Omental fat pad (tissue), 4 donors: ENCODE measurements at places on chromosomes 2 and 18. TPM values are rescaled to one million over a fixed set of nuclear protein-coding genes. Genes with fewer than 3 reads are reported as not detected.

DNA sequence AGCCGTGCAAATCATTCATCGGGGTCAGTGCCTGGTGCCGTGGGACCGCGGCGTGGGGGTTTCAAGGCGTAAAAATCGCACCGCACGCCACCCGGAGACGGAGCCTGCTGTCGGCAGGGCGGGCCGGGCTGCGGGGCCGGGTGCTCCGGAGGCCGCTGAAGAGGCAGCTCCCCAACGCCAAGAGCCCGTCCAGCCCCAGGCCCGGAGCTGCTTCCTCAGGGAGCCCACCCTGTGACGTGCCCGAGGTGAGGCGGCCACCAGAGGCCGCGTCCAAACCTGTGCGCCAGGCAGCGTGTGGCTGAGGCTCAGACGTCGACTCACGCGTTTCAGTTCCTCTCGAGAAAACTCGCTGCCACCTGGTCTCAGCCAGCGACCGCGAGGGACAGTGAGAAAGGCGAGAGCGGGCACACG, 98.1 kb downstream of the NFATC1 start:
- no peak for DNase-seq

DNA sequence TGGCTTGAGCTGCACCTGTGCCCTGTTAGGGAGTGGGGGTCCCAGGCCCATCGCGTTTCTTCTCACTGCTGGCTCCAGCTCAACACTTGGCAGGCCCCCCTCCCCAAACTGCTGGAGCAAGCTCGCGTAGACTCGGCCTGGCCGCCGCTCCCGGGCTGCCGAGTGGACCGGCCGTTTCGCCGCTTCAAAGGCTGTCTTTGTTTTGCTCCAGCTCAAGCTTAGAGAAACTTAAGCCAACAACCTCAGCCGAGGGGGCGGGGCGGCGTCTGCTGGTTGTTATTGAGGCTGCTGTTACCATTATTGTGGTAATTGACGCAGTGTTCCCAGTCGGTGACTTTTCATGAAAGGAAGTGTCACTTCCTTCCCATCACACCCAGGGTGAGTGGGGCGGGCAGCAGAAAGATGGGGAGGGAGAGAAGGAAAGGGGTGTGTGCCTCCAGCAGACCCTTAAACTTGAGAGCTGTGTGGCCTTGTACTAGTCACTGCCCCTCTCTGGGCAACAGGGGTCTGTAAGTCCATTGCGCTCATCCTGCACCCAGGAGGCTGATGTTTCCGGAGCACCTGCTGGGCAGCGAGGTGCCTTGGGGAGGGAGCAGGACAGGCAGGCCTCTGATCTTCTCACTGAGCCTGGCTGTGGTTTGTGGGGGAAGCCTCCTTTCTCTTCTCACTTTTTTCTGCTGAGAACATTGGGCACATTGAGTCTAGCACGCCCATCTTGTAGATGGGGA, 2.1 kb downstream of the ARID5A start:
- no peak for DNase-seq

GRCh38 chr2:187826023-187826422, 271.8 kb upstream of the TFPI start:
- no peak for DNase-seq

DNA sequence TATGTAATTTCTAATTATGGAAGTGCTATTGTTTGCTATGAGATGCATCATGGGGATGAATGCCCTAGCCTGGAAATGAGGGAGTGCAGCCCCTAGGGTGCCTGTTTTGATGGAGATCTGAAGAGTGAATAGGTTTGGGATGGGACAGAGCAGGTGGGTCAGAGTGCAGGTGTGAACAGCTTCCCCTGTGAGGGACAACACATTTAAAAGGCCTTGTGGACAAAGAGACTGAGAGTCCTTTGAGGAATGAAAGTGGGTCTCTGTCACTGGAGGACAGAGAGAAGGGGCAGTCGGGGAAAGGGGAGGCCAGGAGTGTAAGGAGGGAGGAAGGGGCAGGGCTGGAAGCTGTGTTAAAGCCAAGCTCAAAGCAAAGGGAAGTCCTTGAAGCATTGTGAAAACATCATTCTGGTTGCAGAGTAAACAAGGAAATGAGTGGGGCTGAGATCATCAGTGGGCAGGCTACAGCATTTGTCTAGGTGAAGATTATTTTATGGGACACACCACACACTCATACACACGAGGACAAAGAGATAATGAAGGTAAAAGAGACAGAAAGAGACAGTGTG, 877.6 kb downstream of the SLC4A3 start:
- no peak for DNase-seq

- DNase-seq: no peak
Measured at GRCh38 chr2:45332094-45332493, 279.0 kb downstream of the SRBD1 start.

GRCh38 chr2:231634412-231634811, 41.7 kb downstream of the TEX44 start:
- no peak for DNase-seq

DNA sequence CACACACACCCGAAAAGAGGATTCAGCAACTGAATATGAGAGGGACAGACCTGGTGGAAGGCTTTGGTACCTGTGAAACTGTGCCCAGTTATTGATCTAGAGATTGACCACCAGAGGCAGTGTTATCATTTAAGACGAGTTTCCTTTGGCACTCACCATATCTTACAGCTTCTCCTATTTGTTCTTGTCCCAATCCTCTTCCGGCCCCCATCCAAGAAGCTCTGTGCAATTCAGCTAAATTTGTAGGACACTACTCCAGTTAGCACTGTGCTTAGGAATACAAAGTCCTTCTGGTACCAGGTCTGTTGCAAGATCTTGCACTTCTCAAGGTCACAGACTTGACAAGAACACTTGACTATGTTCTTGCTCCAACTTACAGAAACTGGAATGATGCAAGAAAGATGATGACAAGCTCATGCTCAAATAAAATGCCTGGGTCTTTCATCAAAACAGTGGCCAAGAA, 177.7 kb downstream of the TMEM247 start:
- DNase-seq: no peak

GRCh38 chr2:124804014-124804940, 779.2 kb downstream of the CNTNAP5 start:
- DNase-seq: no peak

GRCh38 chr2:135890835-135891234, 14.6 kb upstream of the MCM6 start:
- DNase-seq: no peak

GRCh38 chr2:190819840-190820301, 60.8 kb upstream of the GLS start:
- no peak for DNase-seq

- no peak for DNase-seq
Measured at GRCh38 chr2:109459485-109459884, 154.3 kb downstream of the SEPTIN10 start.

- no peak for DNase-seq
Measured at GRCh38 chr2:45257820-45258219, 248.6 kb upstream of the SIX2 start.

DNA sequence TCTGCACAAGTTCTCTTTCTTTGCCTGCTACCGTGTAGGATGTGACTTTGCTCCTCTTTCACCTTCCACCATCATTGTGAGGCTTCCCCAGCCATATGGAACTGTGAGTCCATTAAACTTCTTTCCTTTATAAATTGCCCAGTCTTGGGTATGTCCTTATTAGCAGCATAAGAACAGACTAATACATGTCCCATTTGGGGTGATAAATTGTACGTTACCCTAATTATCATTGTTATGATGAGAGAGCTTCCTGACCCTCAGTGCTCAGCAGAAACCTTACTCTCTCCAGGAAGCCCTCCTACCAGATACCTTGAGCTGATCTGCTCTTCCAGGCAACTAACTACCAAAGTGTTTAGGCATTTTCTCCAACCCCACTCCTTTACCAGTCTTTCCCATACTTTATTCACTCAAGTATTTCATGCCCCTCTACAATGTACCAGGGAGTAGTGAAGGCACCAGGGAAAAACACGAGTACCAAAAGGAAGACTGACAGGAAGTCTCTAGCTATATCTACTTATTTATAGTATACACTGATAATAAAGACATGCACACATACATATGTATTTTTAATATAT, 196.2 kb downstream of the MYCN start:
- no peak for DNase-seq

DNA sequence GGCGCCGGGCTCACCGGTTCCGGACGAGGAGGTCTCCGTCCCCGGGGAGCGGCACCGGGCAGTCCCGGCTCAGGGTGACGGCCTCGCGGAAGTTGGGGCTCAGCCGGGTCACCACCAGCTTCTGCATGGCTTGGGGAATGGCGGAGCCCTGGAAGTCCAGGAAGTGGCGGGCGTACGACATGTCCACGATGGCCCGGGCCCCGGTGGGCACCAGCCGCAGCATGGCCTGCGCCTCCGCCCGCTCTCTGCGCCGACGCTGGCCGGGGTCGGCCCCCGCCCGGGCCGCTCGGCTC, 157 bp downstream of the PTGR3 start:
- no peak for DNase-seq

Gene ATP8B1
- total RNA-seq: 6.3 TPM

Gene MBOAT2
- total RNA-seq: 8.9 TPM

Gene GAREM2
- 3.3 TPM for total RNA-seq

Gene ZSCAN30
- total RNA-seq: 13.5 TPM

Gene KCNG2
- 0.96 TPM for total RNA-seq

Gene AQP12A
- total RNA-seq: not detected

Gene MLPH
- 3.8 TPM for total RNA-seq

Gene FOXI3
- total RNA-seq: not detected

Gene MAP3K20
- 33.0 TPM for total RNA-seq
